ENCODE measurements at places on chromosomes 6 and 20.

DNA sequence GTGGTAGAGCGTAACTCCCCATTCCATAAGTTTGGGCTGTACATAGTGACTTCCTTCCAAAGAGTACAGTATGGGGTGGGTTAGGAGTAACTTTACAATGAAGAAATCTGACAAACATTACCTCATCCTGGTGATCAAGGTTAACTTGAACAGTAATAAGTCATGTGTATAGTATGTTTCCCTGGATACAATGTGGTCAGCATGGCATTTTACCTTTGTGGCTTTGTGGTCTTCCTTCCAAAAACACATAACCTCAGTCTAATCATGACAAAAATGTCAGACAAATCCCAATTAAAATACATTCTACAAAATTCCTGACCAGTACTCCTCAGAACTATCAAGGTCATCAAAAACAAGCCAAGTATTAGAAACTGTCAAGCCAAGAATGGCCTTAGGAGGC, 225.1 kb downstream of the UBE3D start:
- no peak for DNase-seq

- DNase-seq = no peak
Observed at GRCh38 chr6:108407904-108408827, 113.3 kb downstream of the AFG1L start.

- no peak for DNase-seq
Observed at GRCh38 chr6:23503173-23503572, 622.8 kb upstream of the NRSN1 start.

DNA sequence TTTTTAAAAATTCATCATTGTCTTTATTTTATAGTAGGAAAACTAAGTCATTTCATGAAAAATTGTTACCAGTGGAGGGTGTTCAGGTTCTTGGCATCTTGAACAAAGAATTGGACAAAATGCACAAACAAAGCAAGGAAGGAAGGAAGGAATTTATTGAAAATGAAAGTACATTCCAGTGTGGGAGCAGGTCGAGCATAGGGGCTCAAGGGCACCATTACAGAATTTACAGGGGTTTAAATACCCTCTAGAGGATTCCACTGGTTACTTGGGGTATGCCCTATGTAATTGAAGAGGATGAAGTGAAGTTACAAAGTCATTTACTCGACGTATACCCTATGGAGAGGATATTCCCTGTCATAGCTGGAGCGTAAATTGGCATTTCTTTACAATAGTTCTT, 37.4 kb upstream of the HDAC2 start:
- DNase-seq = no peak

DNA sequence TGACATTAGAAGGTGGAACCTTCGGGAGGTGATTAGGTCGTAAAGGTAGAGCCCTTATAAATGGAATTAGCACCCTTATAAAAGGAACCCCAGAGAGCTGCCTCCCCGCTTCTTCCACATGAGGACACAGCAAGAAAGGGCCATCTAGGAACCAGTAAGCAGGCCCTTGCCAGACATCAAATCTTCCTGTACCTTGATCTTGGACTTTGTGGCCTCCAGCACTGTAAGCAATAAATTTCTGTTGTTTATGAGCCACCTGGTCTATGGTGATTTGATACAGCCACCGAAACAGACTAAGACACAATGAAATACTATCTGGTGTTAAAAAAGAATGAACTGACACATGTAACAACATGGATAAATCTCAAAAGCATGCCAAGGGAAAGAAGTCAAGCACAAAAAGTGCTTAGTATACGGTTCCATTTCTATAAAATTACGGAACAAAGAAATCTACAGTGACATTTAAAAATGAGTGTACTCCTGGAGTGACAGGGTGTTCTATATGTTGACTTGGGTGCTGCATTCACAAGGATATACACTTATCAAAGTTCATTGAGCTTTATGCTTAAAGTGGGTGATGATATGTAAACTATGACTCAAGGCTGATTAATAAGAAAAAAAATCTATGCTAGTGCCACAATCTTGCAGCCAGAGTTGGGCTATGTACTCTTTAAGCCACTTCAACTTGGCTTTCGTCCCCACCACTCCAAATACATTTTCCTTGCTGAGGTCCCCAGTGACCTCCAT, 18.4 kb downstream of the SERPINB1 start:
- no peak for DNase-seq

DNA sequence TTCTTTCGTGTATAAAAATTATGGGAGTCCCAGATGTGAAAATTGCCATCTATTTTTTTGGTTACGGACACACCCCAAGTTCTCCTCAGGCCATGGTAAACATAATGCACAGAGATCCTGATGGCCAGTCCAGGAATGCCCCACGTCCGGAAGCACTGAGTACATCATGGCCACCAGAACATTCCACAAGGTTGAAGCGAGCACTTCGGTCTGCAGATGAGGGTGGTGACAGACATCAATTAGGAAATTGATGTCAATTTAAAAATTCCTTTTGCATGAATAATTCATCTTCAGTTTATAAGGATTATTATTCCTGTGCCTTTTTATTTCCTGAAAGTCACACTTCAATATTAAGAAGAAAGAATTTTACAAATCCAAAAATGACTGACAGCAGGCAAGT, 13.2 kb upstream of the EXOC2 start:
- no peak for DNase-seq

DNA sequence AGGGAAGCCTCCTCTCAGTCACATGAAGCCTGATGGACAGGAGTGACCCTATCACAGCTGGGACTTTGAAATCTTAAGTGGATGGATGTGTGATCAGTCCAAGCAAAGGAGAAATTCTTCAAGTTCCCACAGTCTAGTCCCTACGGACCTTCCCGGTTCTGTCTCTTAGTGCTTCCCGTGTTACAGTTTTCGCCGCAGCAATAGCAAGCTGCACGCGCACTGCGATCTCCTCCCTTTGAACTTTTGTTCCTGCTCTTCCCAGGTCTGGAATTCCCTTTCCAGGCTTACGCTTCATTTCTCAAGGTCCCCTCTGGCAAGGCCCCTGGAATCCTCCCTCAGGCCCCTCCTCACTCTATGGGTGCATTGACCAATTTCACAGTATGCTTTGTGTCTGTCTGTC, 89.2 kb downstream of the VEGFA start:
- no peak for DNase-seq

DNA sequence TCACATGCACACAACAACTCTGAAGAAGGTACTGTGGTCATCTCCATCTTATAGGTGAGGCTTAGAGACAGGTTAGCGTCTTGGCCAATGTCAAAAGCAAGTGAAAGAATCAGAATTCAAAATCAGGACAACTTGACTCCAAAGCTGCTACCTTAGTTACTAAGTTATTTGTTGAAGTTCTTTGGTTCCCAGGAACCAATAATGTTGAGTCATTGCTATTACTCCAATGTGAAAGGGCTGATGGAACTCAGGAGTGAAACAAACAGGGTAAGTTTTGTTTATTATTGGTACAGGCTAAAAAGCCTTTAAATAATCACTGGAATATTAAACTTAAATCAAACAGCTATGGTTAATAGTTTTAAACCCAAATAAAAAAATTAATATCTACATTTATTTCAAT, 111.1 kb downstream of the PDSS2 start:
- no peak for DNase-seq

GRCh38 chr6:161271343-161272030, 2.4 kb downstream of the AGPAT4 start:
- DNase-seq = no peak

DNA sequence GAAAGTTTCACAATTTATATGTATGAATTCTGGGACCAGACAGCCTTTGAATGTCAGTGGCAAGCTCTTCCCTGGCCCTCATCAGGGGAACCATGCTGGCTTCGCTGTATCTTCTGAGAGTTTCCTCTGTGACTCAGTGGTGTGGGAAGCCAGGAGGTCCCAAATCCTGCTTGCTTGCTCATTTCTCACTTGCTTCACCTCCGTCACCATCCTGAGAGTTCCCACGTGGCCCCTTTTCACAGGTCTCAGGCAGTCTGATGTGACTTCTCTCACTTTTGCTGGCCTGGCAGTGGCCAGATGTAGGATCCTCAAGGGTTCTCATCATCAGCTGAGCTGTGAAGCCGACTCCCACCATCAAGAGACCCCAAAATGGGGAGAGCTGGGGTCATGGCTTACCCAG, 28.4 kb upstream of the RIN2 start:
- DNase-seq = no peak

DNA sequence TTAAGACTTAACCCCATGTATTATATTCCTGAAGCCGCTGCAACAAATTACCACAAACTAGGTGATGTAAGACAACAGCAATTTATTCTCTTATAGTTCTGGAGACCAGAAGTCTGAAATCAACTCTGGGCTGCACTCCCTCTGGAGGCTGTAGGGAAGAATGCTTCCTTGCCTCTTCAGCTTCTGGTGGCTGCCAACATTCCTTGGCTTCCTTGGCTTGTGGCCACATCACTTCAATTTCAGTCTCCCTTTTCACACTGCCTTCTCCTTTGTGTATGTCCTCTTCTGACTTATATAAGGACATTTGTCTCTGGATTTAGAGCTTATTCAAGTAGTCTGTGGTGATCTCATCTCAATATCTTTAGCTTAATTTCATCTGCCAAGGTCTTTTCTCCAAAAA, 141.6 kb downstream of the DHX35 start:
- no peak for DNase-seq

GRCh38 chr6:110738899-110739365, 76.3 kb downstream of the CDK19 start:
- no peak for DNase-seq

- no peak for DNase-seq
Observed at GRCh38 chr6:4308364-4308763, 173.0 kb upstream of the ECI2 start.

GRCh38 chr6:159933077-159933476, 35.8 kb upstream of the IGF2R start:
- no peak for DNase-seq

- DNase-seq = no peak
Observed at GRCh38 chr20:17601957-17602356, 32.1 kb downstream of the DSTN start.

DNA sequence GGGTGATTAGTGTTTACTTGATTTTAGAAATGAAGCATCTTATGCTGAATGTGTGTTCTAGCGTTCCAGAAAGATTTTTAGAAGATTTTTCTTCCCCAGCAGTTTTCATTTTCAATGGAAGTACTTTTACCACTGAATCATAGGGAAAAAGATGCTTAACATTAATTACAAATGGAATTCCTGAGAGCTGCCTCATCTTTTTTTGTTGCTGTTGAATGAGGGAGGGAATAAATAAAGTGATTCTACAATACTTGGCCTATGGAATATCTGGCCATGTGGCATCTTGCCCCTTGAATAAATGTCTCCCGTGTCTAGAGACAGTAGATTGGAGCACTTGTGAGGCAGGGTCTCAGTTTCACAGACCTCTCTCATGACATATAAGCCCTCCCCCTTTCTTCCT, 44.1 kb upstream of the SLC22A1 start:
- no peak for DNase-seq

DNA sequence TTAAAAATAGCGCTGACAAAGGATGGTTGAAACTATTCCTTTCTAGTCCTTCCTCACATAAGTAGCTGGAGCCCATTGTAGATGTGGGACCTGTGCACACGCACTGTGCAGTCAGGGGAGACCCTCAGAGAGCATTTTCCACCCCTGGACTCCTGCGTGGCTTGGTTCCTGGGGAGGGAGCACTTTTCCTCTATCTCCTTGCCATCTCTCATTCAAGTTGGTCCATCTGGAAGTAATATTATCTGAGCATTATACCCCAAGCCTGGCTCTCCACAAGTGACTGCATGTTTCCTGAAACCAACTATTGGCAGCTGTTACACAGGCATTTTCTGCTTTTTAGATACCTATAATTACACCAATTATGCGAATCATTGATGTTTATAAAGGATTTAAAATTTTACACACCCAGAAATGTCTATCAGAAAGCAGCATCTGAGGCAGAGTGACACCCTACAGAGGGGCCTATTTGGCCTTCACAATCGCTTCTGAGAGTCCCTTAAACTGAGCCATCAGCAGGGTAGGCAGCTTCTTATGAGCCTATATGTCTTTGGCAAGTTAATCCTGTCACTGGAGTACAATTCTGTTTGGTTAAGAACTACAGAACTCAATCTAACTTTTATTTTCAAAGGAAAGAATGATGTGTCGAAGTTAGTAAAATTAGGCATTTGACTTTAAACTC, 18.7 kb downstream of the SOX4 start:
- no peak for DNase-seq

DNA sequence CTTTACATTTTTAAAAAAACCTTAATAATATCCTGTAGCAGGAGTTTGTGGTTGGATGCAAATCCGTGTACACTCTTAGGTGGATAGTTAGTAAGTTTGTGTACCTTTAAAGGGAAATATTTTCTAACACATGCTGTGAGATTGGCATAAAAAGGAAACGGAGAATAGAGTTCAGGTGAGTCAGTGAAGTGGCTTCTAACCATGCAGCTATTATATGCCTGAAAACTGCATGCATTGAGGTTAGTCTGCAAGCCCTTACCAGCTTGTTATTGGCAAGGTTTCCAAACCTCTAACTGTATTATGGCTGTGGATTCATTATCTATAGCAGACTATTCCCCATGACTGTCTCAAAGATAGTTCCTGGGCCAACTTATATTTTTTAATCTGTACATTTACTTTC, 420.6 kb upstream of the MMS22L start:
- no peak for DNase-seq

DNA sequence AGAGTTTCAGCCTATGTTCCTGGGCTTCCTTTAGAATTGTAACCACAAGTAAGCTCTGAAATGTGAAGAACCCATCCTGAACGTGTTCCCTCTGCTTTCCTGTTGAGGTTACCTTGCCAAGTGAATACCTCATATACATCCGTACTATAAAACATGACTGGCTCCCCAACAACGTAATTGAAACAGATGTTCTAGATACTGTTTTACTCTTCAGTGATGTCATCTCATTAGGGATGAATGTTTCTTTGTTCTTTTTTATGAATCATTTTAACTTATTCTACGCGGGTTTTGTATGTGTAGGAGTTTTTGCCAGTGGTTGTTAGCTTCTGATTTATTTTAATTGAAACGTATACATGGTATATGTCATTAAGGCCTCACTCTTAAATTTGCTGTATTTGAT, 166.8 kb downstream of the SAMD5 start:
- no peak for DNase-seq

- DNase-seq = no peak
Observed at GRCh38 chr6:52331793-52332457, 30.0 kb upstream of the PAQR8 start.

- no peak for DNase-seq
Observed at GRCh38 chr20:57198132-57199072, 68.0 kb downstream of the BMP7 start.

DNA sequence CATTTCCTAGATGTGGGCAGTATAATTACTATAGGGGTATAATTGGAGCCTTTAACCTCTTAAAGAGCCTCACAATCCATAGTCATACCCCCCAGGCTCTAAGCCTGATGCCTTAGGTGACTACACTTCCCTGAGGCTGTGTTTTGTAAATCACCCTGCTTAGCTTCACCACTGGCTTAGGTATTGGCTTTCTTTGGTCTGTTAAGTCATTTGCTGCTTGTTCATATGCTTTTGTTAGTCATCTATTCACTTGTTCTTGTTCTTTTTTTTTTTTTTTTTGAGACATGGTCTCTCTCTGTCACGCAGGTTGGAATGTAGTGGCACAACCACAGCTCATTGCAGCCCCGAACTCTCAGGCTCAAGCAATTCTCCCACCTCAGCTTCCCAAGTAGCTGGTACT, 26.7 kb downstream of the KAT14 start:
- no peak for DNase-seq

- no peak for DNase-seq
Observed at GRCh38 chr6:43876602-43877001, 106.6 kb downstream of the VEGFA start.

All from dorsolateral prefrontal cortex (tissue), 122 donors.